ENCODE measurements at places on chromosomes 11 and 22.

DNA sequence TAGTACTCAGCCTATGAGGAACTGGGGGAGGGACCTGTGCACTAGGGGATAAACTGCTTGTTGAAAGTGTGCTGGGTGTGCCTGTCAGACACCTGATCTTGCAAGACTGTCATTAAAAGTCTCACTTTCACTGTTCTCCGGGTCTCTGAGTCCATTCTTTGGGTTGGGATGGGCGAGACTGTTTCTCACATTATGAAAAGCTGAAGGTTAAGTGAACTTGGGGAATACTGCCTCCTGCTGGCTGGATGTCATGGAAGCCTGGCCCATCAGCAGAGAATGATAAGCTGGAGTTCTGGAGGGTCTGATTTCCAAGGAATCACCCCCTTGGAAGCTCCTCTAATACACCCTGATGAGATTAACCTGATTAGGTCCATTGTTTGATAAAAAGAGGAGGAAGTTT is 9.0 kb upstream of the VPREB1 start:
- peak; percentile 26 for DNase-seq

GRCh38 chr11:121767433-121767832 is 314.7 kb upstream of the SORL1-AS1 start:
- no peak for DNase-seq

GRCh38 chr11:6012035-6012668 is 5.4 kb upstream of the OR56A4 start:
- DNase-seq: no peak

DNA sequence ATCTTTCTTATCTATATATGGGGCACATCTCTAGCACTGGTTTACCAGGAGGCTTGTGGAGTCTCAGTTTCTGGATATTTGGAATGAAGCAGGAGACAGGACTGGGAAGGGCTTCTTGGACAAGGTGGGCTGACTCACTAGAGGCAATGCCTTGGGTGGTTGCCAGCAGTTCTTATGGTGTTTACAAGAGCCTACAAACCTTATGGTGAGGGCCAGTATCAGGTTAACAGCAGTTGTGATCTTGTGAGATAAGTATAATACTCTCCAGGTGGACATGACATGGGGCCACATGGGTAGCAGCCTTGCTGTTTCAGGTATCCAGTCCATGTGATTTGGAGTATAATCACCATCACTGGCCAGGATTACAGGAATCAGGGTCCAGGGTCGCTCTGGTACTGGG is 10.2 kb downstream of the FUT4 start:
- no peak for DNase-seq

DNA sequence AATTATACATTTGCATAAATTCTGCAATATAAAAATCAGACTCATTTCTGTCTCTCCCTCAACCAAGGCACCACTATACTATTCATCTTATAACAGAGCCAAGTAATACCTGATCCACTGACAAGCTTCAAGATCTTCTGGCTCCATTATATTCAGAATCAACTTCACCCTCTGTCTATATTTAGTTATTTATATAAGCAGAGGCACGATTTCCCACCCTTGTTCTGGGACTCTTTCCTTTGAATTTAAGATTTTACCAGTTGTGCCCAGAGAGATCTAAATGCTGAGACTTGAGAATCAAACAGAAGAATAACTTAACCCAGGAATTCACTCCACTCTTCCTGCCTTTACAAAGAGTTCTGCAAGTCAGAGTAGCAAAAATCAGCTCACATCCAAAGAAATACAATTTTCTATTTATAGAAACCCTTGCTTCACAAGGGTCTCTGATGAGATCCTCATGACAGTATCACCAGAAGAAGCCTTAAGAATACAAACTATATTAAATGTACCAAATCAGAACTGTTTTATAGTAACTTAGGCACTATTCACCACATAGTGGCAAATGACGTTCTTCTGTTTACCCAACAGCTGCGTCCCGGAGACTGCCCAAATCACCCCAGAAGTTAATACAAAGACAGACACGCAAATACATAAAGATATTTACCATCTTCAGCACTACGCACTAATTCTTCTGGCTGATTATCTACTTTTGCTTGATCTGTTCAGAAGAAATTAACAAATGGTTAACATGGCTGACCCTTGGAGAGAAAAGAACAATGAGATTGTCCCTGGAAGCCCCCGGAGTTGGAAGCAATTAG is 32.3 kb upstream of the CCDC89 start:
- DNase-seq: no peak

DNA sequence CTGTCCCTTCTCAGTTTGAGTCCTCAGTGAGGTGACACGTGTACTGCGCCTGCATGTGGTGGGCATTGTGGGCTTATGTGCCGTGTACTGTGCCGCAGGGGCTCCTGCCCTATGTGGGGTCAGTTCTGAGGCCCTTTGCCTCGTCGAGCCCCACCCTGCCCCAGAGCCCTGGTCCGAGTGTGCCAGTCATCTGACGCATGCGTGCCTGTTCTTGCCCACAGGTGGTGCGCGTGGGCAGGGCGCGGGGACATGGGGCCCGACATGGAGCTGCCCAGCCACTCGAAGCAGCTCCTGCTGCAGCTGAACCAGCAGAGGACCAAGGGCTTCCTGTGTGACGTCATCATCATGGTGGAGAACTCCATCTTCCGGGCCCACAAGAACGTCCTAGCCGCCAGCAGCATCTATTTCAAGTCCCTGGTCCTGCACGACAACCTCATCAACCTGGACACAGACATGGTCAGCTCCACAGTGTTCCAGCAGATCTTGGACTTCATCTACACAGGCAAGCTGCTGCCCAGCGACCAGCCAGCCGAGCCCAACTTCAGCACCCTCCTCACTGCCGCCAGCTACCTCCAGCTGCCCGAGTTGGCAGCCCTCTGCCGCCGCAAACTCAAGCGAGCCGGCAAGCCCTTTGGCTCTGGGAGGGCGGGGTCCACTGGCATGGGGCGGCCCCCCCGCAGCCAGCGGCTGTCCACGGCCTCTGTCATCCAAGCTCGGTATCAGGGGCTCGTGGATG is 22.3 kb upstream of the TMEM191C start:
- no peak for DNase-seq

Measured in activated T-helper 2 cell treated with anti-CD3 and anti-CD28 coated beads, Interferon-gamma antibody, Interleukin-2, Interleukin-4, amounts not matched to agents 10 μg/mL and 5 μg/mL and 100 μg/mL, durations not matched to agents 14 hours and 24 hours and 36 hours (primary cell).